ENCODE measurements at places on chromosomes 5 and 9.

GRCh38 chr5:168193493-168194250, 97.8 kb upstream of the WWC1 start:
- no peak for DNase-seq

GRCh38 chr9:14006386-14007187, 307.4 kb downstream of the NFIB start:
- DNase-seq, result no peak

GRCh38 chr5:91095313-91095712, 287.8 kb downstream of the ARRDC3 start:
- DNase-seq, result no peak

- no peak for DNase-seq
Measured at GRCh38 chr9:36100532-36100931, 36.0 kb upstream of the GLIPR2 start.

DNA sequence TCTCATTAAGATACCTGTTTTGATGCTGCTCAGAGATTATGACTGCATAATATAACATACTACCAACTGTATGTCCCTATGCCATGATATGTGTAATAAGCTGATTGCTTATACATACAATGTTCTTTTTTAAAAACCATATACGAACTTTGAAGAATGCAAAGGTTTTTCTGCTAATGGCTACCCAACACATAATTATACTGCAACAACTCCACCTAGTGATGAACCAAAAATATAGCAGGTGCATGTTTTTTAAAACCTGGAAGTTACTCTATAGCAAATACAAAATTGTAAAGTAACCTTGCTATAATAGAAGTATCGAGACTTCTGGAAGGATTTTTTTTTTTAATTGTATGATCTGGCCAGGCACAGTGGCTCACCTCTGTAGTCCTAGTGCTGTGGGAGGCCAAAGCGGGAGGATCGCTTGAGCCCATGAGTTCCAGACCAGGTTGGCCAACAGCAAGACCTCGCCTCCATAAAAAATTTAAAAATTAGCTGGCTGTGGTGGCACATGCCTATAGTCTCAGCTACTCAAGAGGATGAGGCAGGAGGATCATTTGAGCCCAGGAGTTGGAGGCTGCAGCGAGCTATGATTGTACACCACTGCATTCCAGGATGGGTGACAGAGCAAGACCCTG, 49.1 kb downstream of the HOMER1 start:
- DNase-seq, result peak; percentile 45

DNA sequence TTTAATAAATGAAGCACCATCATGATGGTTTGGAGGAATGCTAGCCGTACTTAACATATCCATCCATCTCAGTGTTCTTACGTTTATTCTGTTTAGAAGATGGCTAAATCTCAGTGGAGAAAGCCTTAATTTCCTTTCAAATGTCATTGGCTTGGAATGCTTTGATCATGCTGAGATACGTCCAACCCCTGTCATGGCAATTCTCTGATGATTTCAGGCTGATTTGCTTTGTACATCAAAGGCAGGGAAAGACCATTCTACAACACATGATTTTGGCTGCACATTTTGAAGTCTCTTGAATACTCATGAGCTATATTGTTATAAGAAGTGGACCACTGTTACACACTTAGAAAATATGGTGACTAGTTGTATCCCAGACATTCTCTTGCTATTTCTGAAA, 1048.4 kb downstream of the MAT2B start:
- DNase-seq, result no peak

DNA sequence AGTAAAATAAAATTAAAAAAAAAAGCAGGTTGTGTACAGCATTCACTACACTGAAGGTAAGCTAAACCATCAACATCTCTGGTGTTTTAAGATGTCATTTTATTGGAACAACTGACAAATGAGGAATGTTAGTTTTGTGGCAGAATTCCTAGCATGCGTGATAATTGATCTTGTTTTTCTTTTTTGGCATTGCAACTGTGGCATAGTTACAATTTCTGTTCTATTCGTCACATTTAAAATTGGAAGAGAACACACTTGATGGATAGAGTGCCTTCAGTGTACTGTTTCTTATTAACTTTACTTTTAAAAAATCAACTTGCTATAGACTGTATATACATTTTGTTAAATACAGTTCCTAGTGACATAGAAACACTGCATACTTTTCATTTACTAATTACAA, 43.6 kb upstream of the TNFSF15 start:
- DNase-seq, result no peak

DNA sequence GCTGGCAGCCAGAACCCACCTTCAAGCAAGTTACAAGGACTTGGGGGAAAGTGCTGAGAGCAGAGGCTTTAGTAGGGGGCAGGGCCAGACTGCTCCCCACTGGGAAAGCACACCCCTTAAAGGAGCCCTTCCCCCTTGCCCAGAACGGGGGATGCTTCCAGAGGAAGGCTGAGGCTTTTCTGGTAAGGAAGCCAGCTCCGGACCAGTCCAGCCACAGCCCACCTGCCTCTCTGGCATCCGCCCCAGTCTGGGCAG, 4.2 kb upstream of the DPM2 start:
- DNase-seq, result no peak

DNA sequence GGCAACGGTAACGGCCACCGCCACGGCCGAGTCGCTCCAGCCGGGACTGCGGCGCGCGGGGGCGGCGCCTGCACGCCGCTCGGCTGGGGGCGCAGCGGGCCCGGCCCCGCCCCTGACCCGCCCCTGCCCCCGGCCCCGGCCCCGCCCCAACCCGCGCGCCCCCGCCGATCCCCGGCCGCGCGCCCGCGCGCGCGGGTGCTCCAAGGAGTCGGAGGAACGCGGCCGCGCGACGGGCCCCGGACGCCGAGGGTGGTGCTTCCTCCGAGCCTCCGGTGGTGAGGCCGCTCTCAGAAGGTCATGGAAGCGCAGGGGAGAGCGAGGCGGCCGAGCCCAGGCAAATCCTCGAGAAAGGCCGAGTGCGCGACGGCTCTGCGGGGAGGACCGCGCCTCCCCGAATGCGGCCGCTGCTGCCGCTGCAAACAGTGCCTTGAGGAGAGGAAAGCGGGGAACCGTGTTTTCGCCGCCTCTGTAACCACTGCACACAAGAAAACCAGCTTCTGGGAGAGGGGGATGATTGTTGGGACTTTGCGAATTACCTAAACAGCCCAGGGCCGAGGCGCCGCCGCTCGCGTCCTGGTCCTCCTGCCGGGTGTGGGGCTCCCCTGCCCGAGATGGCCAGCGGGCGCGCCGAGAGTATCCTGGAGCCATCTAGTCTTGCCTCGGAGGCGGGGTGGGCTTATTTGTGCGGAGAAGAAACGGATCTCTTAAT, at the start of gene LIFR:
LIFR (minus strand) TSS at position 48 of the 709 bp plus-strand sequence. CDS start 25,999 bp downstream, outside the sequence.
- DNase-seq, result peak; percentile 52

DNA sequence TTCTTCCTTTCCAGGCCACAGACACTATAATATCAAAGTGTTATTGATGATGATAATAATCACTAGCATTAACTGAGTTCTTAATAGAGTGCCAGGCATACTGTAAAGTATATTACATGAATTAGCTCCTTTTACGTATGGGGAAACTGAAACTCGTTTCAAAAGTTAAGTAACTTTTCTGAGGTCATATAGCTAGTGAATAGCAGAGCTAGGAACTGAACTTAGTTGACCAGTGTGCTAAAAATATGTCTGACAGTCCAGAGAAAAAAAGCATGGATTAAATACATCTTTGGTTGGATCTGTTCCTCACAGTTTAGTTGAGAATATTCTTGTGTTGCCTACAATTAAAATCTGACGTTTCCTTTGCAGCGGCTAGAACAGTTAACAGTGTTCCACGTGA, 18.4 kb upstream of the CATSPER3 start:
- DNase-seq, result no peak

GRCh38 chr5:16564248-16564867, 52.4 kb downstream of the RETREG1 start:
- no peak for DNase-seq

DNA sequence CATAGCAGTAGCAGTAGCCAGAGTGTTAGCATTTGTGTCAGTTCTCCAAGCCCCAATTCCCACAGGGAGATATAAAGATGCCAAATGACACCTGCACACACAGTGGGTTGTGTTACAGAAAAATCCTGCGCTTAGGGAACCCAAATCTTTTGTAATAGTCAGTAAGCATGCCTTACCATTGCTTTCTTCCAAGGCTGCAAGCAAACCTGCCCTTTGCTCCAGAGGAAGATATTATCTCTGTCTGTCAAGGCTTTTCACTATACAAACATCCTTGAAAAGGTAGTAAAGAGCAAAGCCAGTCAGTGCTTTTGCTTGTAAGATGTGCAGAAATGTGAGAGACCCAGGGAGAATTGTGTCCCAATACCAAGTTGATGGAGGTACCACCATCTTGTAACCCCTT, 2.9 kb downstream of the ANKDD1B start:
- DNase-seq, result no peak

DNA sequence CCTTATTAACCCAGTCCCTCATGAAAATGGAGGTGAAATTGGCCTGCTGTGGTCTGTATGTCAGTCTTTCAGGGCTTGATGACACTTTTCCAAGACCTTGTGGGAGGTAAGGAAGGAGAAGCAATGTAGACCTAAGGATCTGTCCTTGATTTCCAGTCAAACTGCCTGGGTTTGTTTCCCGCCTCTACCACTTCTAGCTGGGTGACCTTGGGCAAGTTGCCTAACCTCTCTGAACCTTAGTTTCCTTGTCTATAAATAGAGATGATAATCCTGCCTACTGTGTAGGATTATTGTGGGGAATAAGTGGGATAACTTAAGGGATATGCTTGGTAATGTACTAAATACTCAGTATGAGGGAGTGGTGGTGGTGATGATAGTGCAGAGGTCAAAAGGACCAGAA, 59.7 kb downstream of the PPARGC1B start:
- no peak for DNase-seq

GRCh38 chr9:116543731-116544400, 143.2 kb upstream of the TRIM32 start:
- DNase-seq, result no peak

GRCh38 chr9:76704593-76705204, 59.5 kb upstream of the PCA3 start:
- DNase-seq, result peak; percentile 42

- no peak for DNase-seq
Measured at GRCh38 chr9:36560771-36561170, 11.9 kb upstream of the MELK start.

DNA sequence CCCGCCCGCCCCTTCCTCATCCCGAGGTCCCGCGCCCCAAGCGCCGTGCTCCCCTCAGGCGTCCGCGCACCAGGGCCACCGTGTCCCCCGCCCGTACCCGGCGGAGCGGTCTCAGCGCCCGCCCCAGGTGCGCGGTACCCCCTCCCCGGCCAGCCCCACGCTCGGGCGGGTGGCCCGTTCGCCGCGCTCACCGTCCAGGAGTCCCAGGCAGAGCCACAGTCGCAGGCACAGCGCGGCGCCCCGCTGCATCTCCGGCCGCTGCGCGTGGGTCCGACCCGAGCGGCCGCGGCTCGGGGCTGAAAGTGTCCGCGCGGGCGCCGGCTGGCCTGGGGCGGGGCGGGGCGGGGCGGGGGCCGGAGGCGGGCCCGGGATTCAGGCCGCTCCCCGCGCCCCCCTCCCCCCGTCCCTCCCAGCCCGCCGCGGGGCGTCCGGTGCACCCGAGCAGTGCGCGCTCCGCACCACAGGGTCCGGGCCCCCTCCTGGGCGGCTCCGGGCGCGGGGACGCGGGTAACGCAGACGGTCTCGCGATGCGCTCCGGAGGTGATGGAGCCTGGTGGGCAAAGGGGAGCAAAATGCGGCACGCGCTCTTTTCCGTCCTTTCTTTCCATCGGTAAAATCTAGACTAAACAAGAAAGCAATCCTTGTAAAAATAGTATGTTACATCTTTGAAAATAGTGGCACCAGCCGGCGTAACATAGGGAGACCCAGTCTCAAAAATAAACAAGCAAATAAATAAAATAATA, at the start of gene FLT4:
FLT4 (minus strand) TSS at position 304 of the 743 bp plus-strand sequence; CDS start at position 249, 55 bp downstream.
- no peak for DNase-seq

GRCh38 chr9:29212397-29213387, 1639.4 kb upstream of the C9orf72 start:
- peak; percentile 12 for DNase-seq

DNA sequence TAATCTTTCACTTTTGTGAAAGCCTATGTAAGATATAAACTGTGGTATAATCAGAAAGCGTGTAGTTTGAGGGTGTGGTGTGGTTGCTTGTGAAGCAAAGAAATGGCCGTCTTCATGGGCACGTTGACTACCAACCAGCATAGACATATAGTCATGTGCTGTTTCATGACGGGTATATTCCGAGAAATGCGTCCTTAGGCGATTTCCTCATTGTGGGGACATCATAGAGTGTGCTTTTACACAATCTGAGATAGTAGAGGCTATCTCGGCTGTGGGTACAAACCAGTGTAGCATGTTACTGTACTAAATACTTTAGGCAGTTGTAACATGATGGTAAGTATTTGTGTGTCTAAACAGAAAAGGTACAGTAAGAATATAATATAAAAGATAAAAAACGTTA, 79.7 kb upstream of the LRRC70 start:
- no peak for DNase-seq

- DNase-seq, result no peak
Measured at GRCh38 chr5:55720188-55720703, 8.1 kb upstream of the SLC38A9 start.

DNA sequence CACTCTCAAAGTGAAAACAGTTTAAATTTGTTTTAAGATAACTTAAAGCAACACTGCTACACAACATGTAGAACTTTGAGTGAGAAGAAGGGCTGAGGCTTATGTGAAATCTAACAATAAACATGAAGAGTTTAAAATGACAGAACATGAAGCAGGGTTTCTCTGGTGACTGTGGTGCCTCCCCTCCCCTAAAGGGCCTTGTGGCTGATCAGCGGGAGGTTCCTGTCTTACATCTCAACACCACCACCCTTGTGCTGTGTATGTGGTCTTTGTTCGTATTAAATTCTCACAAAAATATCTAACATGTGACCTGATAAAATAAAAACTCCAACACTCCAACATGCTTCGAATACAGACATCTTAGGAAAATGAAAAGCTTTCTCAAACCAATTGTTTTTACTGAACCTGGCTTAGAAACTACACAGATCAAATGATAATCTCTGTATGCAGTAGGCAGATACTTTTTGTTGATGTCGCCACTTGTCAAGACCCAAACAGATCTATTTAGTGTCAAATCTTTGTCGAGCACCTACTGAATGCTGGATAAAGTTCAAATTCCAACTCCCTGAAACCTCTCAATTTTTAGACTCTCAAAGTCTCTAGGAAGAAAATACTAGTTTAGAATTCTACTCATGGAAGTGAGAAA, 9.9 kb upstream of the IQGAP2 start:
- DNase-seq, result no peak

DNA sequence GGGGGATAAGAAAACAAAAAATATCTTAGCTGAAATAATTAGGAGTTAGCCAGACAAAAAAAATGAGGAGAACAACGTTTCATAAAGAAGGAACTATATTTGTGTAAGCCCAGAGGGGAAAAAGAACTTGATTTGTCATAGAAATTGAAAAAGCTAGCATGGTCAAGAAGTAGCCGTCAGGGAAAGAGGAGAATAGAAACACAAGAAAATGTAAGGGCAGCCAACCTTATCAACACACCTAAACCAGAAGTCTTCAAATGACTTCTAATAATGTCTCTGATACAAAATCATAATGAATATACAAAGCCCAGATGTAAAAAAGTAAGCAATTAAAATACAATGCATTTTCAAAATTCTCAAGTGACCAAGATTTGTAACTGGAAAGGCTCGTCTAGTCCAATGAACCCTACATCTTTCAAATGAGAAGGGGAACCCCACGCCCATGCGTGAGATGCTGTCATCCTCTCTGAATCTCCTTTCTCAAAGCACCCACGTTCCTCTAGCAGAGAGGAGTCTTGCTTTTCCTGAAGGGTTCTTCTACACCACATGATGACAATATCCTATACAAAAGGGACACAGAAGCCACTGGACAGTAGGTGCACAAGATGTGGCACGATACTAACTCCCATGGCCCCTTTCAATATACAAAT, 103.7 kb downstream of the ARL15 start:
- DNase-seq, result no peak
